ENCODE measurements at places on chromosomes 4 and X.

- DNase-seq = peak; percentile 12
Observed at GRCh38 chr4:75727073-75727472, 2.7 kb downstream of the USO1 start.

DNA sequence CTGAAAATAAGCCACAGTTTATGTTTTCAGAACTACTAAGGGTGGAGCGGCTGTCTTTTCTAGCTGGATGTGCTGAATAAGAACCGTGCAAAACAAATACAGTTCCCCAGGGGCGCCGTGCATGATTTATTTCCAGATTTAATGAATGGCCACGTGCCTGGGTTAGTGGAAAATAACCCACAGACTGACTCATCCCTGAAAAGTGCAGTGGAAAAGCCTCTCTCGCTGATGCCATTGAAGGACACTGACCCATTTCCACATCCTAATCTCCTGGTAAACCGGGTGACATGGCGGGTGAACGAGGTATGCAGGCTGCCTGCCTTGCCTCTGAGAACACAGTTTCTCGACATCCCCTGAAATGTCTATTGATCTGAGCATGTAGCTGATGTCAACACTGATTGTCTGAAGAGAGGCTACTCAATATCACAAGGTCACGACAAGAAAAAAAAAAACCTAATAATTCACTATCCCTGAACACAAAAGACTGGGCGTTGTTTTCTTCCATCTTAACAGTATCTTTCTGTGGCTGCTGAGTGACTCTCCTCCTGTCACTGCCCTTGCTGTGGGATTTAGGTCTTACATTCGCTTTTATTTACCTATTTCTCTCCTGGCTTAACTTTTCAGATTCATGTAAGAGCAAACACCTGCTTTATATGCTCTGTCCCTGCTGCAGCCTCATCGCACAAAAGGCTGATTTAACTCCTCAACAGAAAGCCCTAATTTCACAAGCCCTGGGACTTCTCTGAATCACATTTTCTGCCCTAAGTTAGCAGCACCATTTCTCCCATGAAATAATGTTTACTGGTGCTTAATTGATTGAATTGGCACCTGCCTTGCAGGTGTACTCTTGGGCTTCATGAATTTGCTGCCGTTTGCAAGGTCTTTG is 76.9 kb upstream of the SCOC start:
- peak; percentile 78 for DNase-seq

DNA sequence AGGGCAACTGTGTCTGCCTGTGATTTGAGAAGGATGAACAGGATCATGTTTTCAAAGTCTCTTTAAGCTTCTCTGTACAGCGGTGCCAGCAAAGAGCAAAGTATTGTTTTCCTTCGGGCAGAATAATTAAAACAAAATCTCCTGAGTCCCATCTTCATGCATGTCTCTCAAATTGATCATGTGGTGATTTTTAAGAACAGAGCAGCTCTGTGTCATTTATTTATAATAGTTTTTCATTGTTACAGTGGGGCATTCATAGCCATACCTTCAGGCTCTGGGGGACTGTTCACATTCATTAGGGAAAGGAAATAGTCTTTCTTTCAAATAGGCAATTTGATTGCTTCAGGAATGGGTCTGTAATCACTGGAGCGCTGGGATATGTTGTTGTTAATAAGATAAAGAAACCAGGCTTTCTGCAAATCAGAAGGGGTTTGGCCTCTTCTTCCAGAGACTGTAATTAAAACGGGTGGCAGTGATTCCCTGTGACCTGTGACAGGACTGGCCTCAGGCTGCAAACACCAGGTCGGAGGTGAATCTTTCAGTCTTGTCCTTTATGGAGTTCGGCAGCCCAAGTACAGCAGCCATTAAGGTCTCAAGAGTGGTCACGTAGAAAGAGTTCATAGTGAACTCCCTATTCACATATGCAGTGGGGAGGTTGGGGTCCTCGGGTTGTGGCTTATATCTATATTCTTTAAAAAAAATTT is 29.3 kb upstream of the CBR4 start:
- DNase-seq = no peak

- no peak for DNase-seq
Observed at GRCh38 chr4:127759228-127759820, 22.8 kb upstream of the HSPA4L start.

DNA sequence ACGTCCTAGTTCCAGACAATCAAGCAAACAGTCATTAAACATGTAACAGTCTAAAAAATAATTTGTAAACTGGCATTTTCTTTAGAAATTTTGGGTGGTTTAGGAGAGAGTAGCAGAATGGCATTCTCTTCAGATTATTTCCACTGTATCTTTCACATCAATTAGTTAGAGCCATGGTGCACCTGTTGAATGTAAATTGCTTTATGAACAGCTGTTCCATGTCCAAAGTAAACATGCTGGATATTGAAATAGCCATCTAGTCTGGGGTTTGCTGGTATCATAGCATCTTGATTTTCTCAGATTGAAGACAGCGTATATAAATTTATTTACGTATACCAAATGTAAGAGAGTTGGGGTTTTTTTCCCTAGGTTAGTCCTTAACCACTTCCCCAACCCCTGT is 143.6 kb downstream of the RCHY1 start:
- no peak for DNase-seq

DNA sequence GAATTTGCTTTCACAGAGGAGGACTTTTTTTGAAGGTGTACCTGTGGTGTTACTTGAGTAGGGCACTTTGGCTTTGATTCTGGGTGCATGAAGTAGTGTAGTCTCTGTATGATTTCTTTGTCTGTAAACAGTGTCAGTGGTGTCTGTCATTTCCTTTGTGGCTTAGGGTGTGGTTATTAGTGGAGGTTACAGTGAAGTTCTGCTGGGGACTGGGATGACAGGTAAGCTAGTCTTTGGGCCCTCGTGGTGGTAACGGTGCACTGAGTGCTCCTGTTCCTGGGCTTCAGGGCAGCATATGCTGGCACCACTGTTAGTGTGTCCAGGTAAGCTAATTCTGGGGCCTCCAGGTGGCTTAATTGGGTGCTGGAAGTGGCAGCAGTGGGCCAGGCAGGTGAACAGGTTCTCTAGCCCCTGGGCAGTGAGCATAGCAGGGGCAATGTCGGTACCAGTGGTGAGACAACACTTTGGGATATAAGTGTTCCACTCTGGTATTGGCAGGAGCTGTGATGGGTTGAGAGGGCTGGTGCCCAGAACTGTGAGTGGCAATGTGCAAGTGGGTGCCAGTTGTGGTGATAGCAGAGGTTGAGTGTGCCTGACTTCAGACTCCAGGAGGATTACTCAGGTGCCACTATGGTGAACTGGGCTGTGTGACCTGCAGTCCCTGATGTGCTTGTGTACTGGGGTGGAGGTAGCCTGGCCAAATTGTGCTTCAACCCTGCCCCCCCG is 26.0 kb upstream of the VSIG1 start:
- DNase-seq = no peak

DNA sequence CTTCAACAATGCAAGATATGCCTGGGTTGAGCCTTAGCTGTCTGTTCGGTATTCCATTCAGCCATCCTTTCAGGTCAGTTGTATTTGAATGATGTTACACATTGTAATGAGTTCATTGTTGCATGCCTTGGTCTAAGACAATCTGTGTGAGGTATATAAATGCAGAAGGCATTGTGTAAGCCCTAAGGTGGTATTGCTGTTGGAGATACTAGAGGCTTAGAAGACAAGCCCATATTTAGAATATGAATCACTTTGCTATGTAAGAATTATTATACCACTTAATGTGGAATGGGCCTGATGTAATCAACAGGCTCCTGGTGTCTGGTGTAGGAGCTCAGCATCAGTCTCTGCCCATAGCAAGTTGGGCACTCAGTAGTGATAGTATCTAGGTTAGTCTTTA is 473.4 kb upstream of the GNPDA2 start:
- no peak for DNase-seq

Measured in dermis blood vessel endothelial cell (primary cell).